ENCODE measurements at places on chromosomes 7 and 10. TPM values are rescaled to one million over a fixed set of nuclear protein-coding genes. Genes with fewer than 3 reads are reported as not detected.

The ASB13 gene
- total RNA-seq, result 9.4 TPM

The PLXDC2 gene
- 81.7 TPM for total RNA-seq

The TYSND1 gene
- total RNA-seq, result 33.8 TPM

The SPDYE9 gene
- total RNA-seq, result 1.9 TPM

The CTBP2 gene
- 44.7 TPM for total RNA-seq
